ENCODE measurements at places on chromosomes 7 and 10. TPM values are rescaled to one million over a fixed set of nuclear protein-coding genes. Genes with fewer than 3 reads are reported as not detected.

- no peak for DNase-seq
These were observed 560 bp downstream of the CPA4 start for GRCh38 chr7:130293521-130293920.

GRCh38 chr10:82847242-82847641, 972.2 kb downstream of the NRG3 start:
- no peak for DNase-seq

DNA sequence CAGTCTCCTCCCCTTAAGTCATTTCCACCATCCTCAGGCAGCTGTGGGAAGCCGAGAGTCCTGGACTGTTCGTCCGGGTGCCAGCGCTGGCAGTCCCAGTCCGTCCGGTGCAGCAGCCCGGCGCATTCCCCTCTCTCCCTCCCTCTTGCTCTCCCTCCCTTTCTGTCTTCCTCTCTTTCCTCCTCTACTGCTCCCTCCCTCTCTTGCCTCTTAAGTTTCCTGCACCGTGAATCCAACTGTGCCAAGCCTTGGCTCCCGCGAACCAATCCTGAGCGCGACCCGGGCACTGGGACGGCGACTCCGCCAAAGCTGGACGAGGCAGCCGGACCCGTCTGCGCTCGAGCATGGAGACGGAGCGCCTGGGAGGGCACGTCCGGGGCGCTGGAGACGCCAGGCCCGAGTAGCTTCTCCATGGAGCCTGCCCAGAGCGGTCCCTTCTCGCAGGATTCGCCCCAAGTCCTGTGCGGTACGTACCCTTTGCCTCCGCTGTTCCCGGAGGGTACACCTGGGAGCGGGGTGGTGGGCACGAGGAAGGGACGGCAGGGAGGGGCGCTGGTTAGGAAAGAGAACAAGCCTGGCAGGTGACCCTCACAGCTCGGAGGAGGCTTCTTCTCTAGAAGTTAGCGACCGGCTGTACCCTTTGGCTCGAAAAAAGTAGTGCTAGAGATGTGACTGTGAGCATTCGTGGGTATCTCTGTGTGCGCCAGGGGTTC, 1.0 kb downstream of the NXPH1 start:
- peak; percentile 49 for DNase-seq

- DNase-seq: no peak
These were observed 52.8 kb upstream of the AOAH start for GRCh38 chr7:36777062-36777461.

DNA sequence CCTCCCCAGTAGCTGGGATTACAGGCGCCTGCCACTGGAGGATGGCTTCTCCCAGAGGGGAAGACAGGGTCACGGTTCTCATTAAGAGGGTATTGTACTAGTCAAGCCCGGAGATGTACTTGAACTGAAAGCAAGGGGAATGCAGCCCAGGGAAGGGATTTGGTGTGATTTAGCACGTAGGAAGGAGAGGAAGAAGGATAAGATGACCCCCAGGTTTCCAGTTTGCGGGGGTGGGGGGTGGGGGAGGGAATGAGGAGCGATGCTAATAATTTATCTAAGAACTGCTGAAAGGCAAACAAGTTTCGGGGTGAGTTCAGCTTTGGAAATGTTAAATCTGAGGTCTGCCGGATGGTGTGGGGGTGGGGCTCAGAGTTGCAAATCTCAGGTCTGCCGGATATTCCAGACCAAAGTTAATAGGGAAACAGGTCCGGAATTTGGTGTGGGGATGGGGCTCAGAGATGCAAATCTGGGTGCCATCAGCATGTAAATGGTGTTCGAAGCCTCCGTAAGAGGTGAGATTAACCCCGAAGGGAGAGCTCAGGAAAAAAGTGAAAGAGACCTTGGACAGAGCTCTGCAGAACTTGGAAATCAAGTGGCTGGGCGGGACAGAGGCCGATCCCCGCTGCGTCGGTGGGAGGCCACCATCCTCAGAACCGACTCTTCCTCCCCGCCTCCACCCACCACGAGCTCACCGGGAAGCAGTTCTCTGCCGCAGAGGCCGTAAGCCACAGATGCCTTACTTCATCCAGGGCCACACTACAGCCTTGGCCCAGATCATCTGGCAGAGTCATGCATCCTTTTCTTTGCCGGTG, 1.6 kb upstream of the SEPHS1 start:
- peak; percentile 40 for DNase-seq

DNA sequence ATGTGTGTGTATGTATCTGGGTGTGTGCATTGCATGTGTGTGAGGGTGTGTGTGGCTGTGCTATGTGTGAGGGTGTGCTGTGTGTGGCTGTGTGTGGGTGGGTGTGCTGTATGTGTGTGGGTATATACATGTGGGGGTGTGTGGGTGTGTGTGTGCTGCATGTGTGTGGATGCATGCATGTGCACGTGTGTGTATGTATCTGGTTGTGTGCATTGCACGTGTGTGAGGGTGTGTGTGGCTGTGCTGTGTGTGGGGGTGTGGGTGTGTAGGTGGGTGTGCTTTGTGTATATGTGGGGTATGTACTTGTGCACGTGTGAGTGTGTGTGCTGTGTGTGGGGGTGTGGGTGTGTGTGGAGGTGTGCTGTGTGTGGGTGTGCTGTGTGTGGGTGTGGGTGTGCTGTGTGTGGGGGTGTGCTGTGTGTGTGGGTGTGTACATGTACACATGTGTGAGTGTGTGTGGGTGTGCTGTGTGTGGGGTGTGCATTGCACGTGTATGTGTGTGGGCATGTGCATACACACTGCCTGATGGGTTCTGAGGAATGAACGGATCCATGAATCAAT, 579.8 kb downstream of the PTPRN2 start:
- no peak for DNase-seq

- DNase-seq: no peak
These were observed 56.6 kb upstream of the ANK3 start for GRCh38 chr10:60446070-60446833.

DNA sequence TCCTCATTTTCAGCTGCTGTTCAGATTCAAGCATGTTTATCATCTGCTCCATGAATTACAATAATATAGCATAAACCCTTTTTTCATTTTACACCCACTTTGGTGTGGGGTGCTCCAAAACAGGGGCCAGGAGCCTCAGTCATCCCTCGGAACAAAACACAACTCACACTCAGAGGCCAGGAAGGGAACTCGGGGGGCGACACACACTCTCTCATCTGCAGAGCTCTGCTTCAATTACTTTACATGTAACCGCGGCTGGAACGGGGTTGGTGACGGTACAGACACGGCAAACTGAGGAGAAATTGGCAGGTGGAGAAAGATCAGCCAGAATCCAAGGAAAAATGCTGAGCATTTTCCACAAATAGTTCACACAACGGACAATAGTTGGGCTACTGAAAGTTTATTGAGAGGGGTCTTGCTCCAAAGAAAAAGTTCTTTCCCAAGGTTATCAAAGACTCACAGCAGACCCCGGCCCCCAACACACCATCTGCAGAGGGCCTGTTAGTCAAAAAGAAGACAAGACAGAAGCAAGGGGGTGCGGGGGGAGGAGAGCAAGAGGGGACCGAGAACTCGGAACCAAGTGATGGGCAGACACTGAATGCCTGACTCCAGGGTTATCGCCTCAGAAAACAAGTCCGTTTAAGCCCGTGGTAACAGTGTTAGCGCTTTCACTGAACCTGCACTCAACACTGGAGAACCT, 20.5 kb downstream of the DIP2C start:
- DNase-seq: no peak

DNA sequence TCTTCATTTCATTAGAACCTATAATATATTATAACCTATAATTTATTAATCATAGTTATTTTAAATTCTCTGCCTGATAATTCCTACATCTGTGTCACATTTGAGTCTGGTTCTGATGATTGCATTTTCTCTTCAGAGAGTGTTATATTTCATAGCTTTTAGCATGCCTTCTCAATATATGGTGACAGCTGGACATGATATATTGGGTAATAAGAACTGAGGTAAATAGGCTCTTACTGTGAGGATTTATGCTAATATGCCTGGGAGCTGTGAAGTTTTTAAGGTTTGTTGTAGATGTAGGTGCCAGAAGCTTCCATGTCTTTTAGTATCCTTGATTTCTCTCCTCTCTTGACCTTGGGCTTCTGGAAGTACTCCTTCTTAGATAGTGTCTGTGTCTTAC, 325.9 kb upstream of the SEMA3D start:
- DNase-seq: no peak

DNA sequence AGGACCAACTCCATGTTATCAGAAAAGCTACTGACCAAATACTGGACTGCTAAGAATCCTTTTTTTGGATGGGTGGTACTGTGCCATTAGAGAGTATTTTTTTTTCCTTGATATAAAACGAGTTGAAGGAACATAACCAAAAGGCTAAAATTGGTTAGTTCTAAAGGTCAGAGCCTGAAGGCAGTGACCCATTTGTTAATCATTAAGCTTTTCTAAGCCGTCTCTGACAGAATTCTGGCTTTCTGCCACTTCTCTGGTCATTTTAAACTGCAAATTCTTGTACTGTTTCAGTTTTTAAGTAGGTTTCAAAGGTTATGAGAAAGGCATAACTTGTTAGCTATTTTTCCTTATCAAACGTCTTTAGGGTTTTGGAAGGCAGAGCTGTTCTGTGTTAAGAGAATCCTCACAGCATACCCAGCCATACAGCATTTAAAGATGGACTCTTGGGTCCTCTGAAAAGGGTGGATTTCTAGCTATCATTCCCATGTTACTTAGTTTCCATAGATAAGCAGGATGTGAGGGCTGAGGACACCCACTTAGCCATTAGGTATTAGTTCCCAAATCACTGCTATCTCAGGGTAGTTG, 196.8 kb downstream of the RNLS start:
- no peak for DNase-seq

DNA sequence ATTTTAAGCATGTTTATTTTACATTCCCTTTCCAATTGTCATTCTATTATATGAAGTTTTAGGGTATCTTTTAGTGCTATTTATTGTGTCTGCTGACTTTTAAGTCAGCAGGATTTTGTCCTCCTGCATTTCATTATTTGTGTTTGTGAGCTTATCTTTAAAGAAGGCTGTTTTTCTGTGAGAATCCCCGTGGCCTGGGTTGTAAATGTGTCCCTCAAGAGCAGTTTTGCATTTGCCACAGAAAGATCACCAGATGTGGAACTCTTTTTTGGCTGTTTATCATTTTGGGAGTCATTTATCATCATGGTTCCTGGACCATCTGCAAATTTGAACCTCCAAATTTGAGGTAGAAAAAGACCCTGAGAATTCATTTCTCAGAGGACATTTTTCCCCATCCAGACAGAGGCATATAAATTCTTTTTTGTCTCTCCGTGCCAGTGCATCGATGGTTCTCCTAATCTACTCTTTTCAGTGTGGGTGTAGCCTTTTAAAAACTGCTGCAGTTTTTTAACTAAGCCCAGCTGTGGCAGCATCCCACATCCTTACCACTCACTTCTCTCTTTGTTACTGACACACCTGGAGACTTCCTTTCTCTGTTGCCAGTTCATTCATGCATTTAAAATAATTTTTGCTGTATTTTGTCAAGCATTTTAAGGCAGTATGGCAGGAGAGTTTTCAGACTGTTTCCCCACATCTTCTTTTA, 20.1 kb upstream of the MTURN start:
- DNase-seq: no peak

DNA sequence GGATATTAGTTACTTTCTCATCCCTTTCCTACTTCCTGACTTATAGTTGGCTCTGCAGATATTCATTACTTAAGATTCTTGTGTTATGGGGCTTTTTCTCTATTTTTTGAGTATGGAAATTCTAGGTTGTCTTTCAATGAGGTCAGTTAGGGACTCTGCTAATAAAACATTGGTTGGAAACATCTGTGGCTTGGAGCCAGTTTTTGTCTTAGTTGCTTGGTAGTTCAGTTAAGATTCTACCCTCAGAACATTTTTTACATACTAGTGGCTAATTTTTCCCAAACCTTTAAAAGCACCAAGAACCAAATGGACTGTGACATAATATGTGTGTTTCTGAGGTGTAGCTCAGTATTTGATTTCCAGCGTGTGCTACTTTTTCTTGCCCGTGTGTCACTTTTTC, 305.6 kb upstream of the FZD1 start:
- no peak for DNase-seq

- no peak for DNase-seq
These were observed 314.2 kb downstream of the LHFPL3 start for GRCh38 chr7:104642560-104642959.

DNA sequence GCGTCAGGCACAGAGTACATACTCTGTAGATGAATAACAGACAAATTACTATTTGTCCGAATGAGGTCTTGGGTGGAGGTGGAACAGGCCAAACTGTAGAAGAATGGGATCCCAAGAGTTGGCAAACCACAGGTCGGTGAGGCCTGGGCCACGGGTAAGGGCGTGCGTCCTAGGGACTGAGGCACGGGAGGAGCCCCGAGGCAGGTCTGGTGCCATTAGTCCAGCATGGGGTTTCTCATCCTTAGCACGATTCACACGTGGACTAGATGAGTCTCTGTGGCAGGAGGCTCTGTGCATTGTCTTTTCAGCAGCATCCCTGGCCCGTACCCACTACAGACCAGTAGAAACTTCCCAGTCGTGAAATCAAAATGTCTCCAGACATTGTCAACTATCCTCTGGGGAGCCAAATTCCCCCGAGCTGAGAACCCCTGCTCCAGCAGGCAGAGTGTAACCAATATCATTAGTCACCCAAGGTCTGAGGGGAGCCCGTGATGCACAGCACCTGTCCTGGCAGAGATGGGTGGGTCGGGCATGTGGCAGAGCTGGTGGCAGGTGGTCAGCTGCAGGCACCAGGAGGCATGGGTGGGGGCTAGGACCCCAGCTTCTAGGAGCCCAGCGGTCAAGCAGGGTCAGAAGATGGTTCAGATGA, 61.3 kb downstream of the COL13A1 start:
- no peak for DNase-seq

- DNase-seq: no peak
These were observed 79.7 kb upstream of the KCNMA1 start for GRCh38 chr10:77717336-77717735.

DNA sequence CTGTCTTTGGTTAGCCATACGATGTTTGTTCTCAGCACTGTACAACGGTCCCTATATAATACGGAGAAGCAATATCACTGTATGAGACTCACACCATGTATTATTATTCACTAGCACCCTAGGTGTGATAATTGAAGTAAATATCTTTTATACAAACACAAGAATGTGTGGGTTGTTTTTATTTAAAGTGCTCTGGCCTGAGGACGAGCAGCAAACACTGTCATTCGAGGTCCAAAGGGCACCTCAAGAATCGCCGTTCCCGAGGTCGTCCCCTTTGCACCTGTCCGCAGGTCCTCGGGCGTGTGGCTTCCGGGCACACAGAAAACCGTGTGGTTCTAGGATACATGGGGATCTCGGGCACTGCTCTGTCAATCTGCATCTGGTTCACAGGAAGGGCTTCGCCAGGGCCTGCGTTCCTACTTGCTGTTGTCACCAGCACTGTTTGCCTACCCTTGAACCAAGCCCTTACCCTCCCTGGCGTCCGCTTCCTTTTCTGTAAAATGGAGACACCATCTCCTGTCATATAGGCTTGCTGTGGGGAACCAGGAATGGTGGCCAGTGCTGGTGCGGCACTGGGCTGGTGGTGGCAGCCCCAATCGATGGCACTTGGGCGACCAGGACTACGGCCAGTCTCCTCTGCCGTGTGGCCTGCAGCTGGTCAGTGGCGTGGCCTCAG, 28.5 kb upstream of the SH2B2 start:
- no peak for DNase-seq

- DNase-seq: no peak
These were observed 40.9 kb downstream of the ITIH5 start for GRCh38 chr10:7625836-7626235.

Gene MAGI2
- 1.1 TPM for total RNA-seq

Gene DGKI
- total RNA-seq: 1.5 TPM

Gene TMEM176A
- total RNA-seq: not detected

Gene FRMPD2
- total RNA-seq: 0.02 TPM

Gene TEX36
- not detected for total RNA-seq

Gene ACTL6B
- not detected for total RNA-seq

Gene GOT1
- 58.8 TPM for total RNA-seq

Data from H4 (cell line).